Activated CD4-positive, alpha-beta T cell treated with anti-CD3 and anti-CD28 coated beads, Interleukin-10, Interleukin-2, amounts not matched to agents 100 ng/mL and 50 ng/mL, durations not matched to agents 16 hours and 8 hours (primary cell): ENCODE measurements at places on chromosomes 13 and 19.

DNA sequence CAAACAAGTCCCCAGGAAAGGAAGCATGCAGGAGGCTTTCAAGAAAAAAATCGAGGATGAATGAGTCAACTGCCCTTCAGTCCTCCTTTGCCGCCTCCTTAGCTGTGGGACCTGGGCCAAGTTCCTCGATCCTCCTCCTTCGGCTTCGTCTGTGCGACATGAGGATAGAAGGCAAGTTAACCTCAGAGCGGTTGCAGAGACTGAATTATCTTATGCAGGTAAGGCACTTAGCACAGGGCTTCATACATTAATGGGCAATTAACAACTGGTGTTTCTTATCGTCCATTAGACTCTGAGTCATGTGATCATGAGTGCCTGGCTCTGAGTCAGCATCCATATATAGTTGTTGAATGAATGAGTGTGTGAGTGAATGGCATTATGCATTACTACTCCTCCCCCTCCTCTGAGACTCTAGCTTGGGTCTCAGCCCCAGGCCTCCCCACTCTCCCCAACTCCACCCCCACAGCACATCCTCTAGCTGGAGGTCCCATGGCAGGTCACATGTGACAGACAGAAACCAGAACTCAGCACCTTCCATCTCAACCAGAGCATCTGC is 1.6 kb upstream of the TTC9B start:
- DNase-seq, result peak; percentile 7

- DNase-seq, result no peak
These were observed 62.1 kb downstream of the RUBCNL start for GRCh38 chr13:46324976-46325375.

- peak; percentile 86 for DNase-seq
These were observed 32.2 kb downstream of the SLAIN1 start for GRCh38 chr13:77729502-77730221.

DNA sequence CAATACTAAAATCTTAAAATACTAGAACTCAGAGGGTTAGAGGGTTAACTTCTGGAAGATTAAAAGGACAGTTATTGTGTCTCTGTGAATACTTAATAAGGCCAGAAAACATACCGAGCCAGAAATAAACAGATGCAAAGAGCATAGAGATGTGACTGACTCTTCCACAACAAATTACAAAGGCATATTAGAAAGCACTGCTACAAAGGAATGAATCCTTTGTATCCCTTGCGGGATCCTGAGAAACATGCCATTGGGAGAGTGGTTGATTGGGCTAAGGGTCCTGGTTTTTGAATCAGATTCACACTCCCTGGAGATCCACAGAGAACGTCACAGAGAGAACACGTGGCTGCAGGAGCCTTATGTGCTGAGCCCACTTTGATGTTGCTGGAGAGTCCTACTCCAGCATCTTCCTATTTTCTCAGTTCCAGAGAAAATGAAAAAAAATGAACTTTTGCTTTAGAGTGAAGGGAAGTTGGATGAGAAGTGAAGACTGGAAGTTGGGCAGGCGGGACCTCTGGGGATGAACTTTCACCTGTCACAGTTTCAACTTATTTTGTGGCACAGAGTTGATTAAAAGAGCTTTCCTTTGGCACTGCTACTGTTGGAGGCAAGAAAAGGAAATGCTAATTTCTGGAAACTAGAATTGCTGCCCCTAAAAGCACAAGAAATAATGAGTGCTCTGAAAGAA is 309.9 kb downstream of the DCT start:
- no peak for DNase-seq

DNA sequence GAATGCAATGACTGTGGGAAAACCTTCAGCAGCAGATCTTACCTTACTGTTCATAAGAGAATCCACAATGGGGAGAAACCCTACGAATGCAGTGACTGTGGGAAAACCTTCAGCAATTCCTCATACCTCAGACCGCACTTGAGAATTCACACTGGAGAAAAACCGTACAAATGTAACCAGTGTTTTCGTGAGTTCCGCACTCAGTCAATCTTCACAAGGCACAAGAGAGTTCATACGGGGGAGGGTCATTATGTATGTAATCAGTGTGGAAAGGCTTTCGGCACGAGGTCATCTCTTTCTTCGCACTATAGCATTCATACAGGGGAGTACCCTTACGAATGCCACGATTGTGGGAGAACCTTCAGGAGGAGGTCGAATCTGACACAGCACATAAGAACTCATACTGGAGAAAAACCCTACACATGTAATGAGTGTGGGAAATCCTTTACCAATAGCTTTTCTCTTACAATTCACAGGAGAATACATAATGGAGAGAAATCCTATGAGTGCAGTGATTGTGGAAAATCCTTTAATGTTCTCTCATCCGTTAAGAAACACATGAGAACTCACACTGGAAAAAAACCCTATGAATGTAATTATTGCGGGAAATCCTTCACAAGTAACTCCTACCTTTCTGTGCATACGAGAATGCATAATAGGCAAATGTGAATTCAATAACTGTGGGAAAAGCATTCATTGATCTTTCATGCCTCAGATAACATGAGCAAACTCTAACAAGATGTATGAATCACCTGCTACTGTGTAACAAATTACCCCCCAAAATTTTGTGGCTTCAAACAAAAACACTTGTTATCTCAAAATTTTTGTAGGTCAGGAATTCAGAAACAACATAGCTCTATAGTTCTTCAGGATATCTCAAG is 13.8 kb downstream of the ZNF557 start:
- no peak for DNase-seq

- DNase-seq, result no peak
These were observed 9.2 kb downstream of the IQCN start for GRCh38 chr19:18264971-18265540.

DNA sequence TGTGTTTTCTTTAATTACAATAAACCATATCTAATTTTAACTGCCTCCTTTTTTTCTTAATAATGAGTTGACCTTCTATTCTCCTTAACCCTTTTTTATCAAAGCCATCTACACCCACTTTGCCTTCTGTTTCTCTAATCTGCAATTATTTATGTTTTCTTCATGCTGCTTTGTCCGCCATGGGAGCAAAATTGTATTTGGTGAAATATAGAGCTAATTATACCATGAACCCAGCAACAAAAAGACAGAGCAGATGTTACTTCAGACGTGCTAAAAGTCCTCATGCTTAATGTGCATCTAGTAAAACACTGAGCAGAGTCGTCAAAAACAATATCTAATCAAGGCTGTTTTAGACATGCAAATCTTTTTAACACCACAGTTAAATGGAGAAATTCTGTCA is 264.7 kb downstream of the DACH1 start:
- no peak for DNase-seq

GRCh38 chr19:45137179-45137761 is 23.5 kb downstream of the NKPD1 start:
- DNase-seq, result no peak

DNA sequence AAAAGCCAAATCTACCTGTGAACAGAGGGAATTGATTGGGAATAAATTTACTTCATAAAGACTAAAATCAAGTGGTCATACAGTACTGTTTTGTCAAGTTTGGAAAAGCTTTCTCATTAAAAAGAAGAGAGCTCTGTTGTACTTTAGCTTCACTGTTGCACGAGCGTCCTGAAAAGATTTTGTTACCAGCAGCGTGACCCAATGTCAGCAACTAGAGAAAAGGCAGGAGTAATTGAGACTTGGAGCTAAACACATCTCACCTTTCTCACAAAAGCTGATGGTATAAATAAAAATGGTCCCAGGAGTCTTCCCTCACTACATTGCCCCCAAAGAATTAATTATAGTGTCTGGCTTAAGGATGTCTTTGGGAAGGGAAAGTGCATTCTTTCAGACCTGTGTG is 613.7 kb downstream of the OLFM4 start:
- DNase-seq, result no peak

DNA sequence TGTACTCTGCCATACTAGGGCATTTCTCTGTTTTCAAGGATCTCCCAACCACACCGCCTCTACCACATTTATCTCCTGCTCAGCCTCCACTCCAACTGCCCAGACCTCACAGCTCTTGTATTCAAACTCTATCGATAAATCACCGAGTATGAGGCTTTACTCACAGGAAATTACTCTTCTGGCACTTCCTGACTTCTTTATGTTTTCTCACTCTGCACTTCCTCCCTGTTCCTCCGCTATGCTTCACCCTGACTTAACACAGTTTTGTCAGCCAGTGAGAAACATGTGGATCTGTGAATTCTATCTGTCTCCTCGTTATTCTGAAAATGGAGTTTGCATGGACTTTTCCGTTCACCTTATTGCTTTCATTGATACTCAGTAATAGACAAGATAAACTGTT is 2.6 kb upstream of the CARD8 start:
- peak; percentile 77 for DNase-seq

- no peak for DNase-seq
These were observed 786.7 kb downstream of the UQCRFS1 start for GRCh38 chr19:28426110-28426729.

DNA sequence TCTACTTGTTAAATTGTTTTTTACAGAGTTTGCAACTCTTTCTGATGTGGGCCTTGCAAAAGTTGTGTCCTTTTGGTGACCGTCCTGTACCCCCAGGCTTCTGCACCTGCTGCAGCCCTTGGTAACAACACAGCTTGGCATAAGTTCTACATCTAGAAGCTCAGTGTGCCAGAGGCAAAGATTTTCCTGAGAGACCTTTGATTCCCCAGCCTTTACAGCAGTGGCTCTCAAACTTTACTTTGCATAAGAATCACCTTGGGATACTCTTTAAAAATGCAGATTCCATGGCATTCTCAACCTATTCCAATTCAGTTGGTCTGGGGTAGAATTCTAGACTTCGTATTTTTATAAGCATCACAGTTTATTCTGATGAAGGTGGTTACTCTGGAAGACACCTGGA is 260.9 kb downstream of the DCT start:
- DNase-seq, result no peak

- no peak for DNase-seq
These were observed 31.3 kb downstream of the KCTD12 start for GRCh38 chr13:76854894-76855293.

- DNase-seq, result no peak
These were observed 280.0 kb downstream of the SHISA2 start for GRCh38 chr13:25771641-25772478.

GRCh38 chr13:88000239-88000638 is 329.1 kb downstream of the SLITRK5 start:
- DNase-seq, result no peak

DNA sequence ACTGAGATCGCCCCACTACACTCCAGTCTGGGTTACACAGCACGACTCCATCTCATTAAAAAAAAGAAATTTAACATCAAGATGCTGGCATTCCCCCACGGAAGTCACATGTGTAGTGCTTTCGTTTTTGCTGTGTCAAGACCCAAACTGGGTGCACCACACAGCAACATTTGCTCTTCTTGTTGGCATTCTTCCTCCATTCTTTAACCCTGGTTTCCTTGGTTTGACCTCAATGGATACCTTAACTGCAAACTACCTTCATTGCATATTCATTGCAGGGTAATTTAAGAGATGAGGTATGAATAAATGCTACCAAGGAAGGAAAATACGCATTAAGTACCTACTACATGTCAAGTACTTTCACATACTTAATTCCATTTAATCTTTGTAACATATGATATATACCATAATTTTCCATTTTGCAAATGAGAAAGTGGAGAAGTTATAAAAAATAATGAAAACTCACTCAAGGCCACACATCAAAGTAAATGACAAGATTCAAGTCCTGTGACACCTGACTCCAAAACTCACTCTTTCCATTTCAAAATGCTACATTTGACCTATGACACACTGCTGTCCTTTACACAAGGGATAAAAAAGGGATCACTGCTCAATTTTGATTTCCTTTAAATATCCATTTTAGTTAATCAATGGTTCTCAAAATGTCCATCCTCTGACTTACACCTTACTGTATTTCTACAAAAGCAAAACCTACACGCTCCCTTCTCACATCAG is 59.2 kb downstream of the STK24 start:
- DNase-seq, result peak; percentile 75

DNA sequence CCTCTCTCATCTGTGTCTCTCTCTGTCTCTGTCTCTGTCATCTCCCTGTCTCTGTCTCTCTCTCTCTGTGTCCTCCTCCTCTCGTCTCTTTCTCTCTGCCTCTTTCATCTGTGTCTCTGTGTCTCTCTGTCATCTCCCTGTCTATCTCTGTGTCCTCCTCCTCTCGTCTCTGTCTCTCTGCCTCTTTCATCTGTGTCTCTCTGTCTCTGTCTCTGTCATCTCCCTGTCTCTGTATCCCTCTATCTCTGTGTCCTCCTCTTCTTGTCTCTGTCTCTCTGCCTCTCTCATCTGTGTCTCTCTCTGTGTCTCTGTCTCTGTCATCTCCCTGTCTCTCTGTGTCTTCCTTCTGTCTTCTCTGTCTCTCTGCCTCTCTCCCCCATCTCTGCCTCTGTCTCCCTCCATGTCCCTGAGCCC is 551 bp upstream of the EBI3 start:
- DNase-seq, result no peak

DNA sequence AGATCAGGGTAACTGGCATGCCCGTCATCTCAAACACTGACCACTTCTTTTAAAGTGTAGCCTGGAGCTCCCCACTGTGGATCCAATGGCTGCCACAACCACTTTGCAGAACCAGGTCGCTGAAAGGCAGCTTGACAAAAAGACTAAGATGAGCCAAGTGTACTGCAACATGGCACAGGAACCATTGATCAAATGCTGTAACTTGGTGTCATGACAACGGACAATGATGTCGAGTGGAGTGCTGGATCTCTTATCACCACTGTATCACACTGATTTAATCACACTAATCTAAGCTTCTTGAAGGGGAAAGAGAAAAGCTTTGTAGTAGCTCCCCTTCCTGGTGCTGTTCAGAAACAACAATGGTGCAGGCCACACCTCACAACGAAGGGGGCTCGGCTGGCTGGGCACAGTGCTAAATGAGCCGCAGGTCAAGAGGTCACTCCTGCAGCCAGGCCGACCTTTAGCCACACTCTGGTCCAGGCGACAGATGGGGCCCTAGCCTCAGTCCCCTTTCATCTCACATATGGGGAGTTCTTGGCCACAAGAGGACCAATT is 2.2 kb upstream of the TNFRSF19 start:
- no peak for DNase-seq

- no peak for DNase-seq
These were observed 376.7 kb upstream of the KLHL1 start for GRCh38 chr13:70484931-70485330.

DNA sequence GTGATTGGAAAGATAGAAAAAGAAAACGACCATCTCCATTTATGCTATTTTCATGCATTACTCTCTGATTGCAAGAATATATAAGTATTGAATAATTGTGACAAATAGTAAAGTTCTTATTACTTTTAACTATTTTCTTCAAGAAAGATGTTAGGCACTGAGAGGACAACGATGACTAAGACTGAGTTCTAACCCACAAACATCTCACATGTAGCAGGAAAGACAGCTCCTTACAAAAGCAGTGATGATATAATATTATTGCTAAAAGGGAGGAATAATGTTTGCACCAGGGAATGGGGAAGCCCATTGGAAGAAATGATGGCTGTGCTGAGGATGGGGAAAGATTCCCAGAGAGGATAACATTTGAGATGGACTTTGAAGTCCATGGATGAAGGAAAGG is 22.6 kb downstream of the RXFP2 start:
- no peak for DNase-seq

GRCh38 chr19:41398050-41398418 is 416 bp downstream of the BCKDHA start:
- no peak for DNase-seq
